LoVo (cell line): ENCODE measurements at places on chromosomes 3 and 15.

DNA sequence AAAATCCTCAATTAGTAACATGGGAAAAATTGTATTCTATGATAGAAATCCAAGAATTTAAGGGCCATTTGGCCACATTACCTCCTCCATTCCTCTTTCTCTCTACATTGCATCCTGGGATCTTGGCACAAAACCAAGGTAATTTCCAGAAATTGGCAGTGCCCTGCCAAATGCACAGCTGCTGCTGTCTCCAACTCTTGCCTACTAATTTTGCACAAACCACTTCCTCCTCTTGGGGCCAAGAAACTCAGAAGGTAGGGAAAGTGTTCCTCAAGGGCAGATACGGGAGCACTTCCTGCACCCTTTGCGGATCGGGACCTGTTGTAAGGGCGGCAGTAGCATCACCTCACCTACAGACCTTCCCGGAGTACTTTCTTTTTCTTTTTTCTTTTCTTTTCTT is 57.8 kb downstream of the MAP3K13 start:
- DNase-seq: peak; percentile 40

DNA sequence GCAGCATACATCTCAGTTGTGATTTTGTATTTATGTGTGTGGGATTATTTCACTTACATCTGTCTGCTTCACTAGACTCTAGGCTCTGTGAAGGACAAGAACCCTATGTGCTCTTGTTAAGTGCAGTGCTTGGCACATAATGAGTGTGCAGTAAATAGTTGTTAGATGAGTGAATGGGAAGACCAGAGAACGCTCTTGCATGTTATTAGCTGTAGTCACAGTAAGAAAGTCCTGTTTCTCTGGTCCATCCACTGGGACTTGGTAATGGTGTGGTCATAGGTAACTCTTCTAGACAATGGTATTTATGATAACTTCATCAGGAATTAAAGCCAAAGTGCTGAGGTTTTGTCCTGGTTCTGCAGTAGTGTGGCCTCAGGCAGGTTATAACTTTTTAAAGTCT is 1.4 kb upstream of the AQP9 start:
- DNase-seq: no peak

GRCh38 chr15:73987250-73987649 is 4.8 kb downstream of the STOML1 start:
- no peak for DNase-seq

GRCh38 chr3:25973122-25973521 is 183.2 kb downstream of the OXSM start:
- DNase-seq: no peak

DNA sequence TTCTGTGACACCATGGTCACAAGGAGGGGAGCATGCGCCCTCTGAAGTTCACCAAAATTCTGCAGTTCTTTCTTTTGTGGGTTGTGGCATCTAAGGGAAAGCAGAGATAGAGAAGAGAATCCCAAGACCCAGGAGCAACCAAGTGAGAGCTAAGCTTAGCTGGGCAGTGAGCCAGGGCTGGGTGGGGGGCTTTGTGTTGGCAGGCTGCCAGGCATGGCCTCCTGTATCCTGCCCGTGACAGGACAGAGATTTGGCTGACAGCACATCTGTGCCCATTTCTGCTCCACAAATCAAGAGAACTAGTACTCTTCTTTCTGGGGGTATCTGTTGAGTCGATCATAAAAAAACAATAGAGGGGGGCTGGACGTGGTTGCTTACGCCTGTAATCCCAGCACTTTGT is 66.2 kb downstream of the NMNAT3 start:
- no peak for DNase-seq
